ENCODE measurements at places on chromosomes 13 and 19.

GRCh38 chr19:6278740-6279619 is 795 bp downstream of the MLLT1 start:
- DNase-seq, result no peak

DNA sequence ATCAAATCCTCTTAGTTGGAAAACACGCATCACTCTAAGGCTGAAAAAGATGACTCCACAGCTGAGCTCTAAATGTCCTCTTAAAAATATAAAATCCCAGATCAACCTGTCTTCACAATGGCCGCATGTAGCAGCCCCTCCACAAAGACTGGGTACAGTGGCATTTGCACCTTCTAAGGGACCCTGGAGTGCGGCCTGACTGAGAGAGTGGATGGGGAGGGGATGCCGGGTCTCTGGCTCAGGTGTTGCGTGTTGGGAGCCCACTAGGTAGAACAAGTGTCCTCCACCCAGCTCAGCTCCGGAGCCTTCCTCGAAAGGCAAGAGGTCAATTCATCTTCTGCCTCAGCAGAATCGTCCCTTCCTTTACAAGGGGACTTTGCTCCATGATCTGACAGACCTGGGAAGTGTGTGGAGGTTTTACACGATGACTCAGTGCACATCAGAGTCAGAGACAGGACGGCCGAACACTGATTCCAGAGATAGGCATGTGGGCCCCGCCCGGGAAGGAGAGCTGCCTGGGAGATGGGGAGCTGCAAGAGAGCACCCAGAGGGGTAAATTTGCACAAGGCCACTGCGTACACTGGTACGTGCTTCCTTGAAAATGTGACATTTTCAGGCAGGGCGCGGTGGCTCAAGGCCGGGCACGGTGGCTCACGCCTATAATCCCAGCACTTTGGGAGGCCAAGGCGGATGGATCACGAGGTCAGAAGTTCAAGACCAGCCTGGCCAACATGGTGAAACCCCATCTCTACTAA is 23.5 kb upstream of the SLC15A1 start:
- no peak for DNase-seq

- DNase-seq, result no peak
These were observed 959 bp upstream of the IGFL3 start for GRCh38 chr19:46125447-46125846.

DNA sequence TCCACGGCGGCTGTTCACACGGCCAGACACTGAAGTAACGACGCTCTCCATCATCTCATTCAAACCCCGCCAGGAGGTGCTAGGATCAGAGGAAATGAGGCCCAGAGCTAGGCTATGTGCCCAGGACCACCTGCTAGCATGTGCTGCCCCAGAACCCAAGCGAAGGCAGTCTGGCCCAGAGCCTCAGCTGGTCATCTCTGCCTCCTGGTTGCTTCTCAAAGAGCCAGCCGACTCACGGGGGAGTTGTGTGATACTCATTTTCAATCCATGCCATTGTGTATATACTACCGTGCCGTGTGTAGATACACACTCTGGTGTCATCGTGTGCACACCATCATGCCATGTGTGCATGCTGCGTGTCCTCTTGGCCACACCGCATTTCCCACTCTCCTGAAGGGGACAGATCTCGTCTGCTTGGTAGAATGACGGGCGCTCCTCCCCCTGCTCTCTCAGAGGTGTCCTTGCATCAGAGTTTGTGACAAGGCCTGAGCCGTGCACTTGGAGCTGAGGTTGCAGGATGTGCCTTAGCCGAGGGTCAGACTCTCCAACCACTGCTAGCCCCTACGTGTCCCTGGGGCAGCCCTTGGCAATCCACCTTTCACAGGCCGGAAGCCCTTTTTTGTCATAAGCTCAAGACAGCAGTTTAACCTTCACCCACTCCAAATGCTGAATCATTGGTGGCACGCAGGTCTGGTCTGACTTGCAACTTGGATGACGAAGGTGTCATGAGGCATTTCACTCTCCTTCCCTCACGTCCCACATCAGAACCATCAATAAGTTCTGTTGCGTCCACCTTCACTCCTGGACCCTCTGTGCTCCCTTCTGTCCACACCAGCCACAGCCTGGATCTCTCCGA is 130.4 kb downstream of the CRYL1 start:
- no peak for DNase-seq

- DNase-seq, result no peak
These were observed 149.6 kb downstream of the SIPA1L3 start for GRCh38 chr19:38056646-38057045.

DNA sequence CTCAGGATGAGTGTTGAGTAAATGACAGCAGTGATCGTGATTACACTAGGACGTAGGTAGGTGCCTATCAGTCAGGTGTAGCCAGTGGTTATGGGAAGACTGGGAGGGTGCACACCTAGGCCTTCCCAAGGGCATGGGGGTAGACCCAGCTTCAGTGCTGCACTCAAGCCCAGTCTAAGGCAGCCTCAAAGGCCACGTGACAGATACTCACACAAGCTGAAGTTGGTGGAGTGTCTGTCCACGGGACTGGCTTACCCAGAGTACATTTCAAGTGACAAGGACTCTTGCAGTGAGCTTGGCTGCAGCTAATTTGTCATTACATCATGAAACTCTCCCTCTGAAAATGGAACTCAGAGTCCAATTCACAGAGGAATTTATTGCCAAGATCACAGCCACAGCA is 118.3 kb downstream of the SHISA2 start:
- DNase-seq, result no peak

GRCh38 chr13:31733066-31733465 is 6.3 kb upstream of the RXFP2 start:
- no peak for DNase-seq

DNA sequence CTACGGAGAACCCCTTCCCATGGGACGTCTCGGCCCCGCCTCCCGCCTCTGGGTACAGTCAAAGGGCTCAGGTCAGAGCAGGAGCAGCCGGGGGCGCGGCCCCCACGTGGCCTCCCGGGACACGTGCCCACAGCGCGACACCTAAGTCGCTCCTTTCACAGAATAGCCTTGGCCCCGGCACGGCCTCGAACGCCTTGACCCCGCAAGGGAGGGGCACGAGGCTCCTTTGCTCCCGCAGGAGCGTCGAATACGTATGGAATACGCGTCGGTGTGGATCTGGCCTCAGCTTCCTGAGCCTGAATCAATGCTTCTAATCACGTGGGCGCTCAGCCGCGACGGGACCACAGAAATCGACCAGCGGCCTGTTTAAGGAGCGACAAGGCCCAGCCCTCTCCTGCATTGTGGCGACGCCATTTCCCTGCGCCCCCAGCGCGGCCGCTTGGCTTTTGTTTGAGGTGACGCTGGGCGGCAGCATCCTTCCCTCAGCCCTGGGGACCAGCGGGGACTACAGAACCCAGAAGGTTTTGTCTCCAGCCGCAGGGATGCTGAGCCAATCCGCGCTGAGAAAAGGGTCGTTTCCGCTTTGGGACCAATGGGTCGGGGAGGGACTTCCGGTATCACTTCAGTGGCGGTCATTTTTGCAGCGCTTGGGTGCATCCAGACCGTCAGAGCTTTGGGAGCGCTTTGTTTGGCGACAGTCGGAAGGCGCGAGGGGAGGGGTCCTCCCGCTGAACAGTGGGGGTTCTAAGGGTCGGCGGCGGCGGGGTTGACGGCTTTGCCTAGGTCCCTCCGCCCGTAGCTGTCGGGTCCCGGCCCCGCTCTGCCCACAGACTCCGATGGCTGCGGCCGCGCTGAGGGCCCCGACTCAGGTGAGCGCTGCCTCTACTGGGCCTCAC is at the start of gene ZIK1:
Gene ZIK1, plus strand, starts transcription at position 625 of the 896 bp plus-strand sequence. Its CDS starts 212 bp downstream, at position 837.
- peak; percentile 92 for DNase-seq

- no peak for DNase-seq
These were observed at the start of gene NLRP4 for GRCh38 chr19:55836340-55836739. Gene NLRP4, plus strand, starts transcription at chr19:55836540. Its CDS starts 15,541 bp downstream, at chr19:55852081.

DNA sequence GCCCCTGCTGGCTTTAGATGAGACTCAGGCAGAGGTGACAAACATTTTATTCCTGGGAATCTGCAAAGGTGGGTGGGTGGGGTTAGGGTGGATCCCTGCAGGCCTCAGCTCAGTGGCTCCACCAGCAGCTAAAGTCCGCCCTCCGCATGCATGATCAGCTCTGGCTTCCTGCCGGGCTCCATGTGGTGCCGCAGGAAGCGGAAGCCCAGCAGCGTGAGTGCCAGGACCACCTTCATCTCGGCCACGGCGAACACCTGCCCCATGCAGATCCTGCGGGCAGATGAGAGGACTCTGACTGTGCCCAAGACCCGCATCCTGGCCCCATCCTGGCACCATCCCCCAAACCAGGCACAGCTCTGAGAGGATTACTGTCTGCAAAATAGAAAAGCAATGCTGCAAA is 26.3 kb downstream of the CYP4F2 start:
- DNase-seq, result no peak

- peak; percentile 79 for DNase-seq
These were observed 1.8 kb upstream of the SSBP4 start for GRCh38 chr19:18417250-18418028.

DNA sequence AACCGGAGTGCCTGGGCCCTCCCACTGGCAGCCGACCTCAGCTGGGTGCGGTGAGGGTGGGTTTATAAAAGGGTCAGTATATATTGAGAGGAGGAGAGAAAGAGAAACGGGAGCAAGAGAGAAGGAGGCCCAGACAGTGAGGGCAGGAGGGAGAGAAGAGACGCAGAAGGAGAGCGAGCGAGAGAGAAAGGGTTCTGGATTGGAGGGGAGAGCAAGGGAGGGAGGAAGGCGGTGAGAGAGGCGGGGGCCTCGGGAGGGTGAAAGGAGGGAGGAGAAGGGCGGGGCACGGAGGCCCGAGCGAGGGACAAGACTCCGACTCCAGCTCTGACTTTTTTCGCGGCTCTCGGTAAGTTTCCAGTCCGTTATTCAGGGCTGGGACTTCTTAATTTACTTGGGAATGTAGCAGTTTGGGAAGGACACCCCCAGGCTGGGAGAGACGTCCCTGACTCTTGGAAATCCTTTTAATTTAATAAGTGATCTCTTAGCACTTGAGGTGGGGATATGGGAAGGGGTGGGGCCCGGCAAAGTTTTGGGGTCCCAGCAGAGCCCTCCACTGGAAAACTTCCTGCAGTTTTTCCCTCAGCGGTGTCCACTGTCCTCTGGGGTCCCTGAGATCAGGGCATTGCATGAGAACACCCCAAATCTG is at the start of gene EMP3:
Gene EMP3, plus strand, starts transcription at position 288 of the 646 bp plus-strand sequence. CDS start 1,293 bp downstream, outside the sequence.
- DNase-seq, result peak; percentile 57

- DNase-seq, result no peak
These were observed 16.5 kb upstream of the TNFAIP8L1 start for GRCh38 chr19:4622695-4623421.

DNA sequence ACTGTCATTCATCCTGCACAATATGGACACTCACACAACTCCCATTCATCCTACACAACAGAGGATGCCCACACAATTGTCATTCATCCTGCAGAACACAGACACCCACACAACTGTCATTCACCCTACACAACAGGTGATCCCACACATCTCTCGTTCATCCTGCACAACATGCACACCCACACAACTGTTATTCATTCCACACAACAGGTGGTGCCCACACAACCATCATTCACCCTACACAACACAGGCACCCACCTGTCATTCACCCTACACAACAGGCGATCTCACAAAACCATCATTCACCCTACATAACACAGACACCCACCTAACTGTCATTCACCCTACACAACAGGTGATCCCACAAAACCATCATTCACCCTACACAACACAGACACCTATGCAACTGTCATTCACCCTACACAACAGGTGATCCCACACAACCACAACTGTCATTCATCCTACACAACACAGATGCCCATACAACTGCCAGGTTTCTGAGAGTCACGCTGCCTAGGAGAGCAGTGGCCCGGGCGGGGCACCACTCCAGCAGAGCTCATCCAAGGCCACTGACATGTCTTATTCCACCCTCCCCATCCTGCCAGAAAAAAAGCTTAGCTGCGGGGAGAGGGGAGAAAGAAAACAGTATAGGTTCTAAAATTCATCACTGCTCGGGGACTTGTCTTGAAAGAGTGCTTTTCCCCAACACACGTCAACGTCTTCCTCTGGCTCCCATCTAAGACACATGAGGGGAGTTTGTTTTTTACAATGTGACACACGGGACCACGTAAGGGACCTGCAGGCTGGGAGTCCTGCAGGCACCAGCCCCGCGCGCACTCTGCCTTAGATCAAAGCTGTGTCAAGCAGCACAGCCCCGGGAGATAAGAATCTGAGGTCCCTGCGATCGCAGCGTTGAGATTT is 44.0 kb downstream of the KLF2 start:
- peak; percentile 18 for DNase-seq

DNA sequence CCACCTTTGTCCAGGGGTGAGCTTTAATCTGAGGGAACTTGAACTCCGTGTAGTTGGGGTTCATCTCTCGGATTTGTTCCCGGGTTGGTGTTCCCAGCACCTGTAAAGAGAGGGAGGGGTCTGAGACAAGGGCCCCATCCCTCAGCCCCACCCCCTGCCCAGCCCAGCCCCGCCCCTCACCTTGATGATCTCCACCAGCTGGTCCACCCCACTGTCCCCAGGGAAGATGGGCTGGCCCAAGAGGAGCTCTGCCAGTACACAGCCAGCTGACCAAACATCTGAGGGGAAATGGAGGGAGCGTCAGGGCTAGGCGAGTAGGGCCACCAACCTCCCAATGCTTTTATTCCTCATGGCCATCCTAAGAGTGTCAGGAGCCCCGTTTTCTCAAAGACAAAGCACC is 9.3 kb downstream of the GSK3A start:
- no peak for DNase-seq

GRCh38 chr13:66859934-66860877 is 369.9 kb downstream of the PCDH9 start:
- DNase-seq, result no peak

DNA sequence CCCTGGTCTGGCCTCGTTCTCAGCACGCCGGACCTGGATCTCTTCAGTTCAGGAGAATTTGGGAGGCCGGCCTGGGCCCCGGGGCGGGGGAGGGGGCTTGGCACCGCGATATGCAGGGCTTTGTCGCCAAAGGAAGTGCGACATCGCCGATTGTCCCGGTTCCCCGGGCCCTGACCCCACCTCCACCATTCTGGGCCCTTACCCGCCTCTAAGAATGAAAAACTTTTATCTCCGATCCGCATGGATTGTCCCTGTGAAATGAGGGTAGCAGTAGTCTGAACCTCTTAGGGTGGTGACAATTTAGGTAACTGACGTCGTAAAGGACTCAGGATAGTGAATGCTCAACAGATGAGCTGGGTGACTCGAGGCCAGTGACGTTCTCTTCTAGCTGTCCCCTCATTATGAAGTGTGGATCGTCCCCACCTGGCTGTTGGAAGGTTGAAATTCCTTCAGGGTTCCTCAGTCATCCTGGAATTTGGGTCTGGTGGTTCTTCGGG is 650 bp downstream of the DDA1 start:
- DNase-seq, result no peak

- no peak for DNase-seq
These were observed 49.4 kb upstream of the SPRY2 start for GRCh38 chr13:80390338-80390737.

- no peak for DNase-seq
These were observed 19.1 kb downstream of the TEX29 start for GRCh38 chr13:111339366-111340143.

DNA sequence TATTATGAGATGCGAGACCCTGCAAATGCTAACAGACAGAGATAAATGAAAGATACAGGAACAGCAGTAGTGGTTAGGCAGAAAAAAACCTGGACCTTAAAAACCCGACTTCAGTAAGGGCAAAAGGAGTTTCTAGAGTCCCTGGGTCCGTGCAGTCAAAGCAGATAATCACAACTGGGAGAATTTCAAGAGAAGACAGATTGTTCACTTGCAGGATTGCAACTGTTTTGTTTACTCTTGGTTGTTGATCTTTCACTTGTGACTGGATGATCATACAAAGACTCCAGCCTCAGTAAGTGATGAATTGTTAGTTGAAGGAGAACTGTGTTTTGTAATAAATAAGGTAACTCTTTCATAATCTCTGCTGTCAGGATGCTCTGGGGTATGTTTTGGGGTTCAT is 135.1 kb downstream of the GPC6 start:
- no peak for DNase-seq

Data from SK-N-DZ (cell line).